Activated CD8-positive, alpha-beta memory T cell treated with anti-CD3 and anti-CD28 coated beads for 48 hours (primary cell): ENCODE measurements at places on chromosomes 5 and 9.

DNA sequence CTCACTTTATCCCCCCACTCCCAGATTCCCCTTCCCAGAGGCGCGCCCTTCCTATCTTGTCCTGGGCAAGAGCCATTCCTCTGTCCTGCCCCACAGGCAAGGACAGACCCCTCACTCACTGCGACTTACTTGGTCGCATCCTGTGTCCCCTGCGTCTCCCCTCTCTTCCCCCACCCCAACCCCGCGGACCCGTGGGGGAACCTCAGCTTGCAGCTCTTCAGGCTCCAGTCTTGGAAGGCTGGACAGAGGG lies 542 bp downstream of the GGTA1 start:
- no peak for DNase-seq

- no peak for DNase-seq
Measured at GRCh38 chr9:138069731-138070456, 192.3 kb downstream of the CACNA1B start.

- no peak for DNase-seq
Measured at GRCh38 chr5:39148983-39149534, 70.3 kb downstream of the FYB1 start.

DNA sequence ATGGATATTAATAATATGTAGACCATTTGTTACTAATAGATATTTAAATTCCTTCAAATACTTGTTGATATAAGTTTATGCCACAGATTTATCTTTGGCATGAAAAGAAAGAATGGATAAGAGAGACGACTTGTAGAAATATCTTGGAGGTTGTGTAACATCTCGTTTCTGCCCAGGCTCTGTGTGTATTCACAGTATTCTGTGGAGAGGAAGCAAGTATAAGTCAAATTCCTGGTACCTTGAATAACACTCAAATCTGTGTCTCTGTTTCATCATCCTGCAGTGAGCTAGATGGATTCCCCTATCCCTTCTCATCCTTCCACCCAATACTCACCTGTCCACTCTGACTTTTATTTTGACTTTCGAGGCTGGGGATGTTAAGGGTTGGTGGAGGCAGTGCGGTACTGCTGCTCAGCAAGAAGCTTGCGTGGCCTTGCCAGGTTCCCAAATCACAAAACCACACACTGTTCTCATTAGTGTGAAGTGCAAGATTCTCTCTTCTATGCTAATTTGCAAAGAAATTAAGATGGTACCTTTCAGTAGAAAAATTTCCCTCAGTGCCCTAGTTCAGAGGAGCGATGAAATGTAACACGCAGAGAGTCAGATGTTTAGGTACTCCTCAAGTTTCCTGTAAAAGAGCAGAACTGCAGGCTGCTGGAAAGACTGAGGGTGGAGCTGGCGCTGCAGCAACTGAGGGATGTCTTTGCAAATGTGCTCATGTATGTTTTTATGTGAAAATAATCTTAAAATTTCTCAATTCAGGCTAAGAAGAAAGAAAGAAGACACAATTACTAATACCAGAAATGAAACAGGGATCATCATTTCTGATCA lies 42.6 kb upstream of the ANKRD18A start:
- DNase-seq = no peak

DNA sequence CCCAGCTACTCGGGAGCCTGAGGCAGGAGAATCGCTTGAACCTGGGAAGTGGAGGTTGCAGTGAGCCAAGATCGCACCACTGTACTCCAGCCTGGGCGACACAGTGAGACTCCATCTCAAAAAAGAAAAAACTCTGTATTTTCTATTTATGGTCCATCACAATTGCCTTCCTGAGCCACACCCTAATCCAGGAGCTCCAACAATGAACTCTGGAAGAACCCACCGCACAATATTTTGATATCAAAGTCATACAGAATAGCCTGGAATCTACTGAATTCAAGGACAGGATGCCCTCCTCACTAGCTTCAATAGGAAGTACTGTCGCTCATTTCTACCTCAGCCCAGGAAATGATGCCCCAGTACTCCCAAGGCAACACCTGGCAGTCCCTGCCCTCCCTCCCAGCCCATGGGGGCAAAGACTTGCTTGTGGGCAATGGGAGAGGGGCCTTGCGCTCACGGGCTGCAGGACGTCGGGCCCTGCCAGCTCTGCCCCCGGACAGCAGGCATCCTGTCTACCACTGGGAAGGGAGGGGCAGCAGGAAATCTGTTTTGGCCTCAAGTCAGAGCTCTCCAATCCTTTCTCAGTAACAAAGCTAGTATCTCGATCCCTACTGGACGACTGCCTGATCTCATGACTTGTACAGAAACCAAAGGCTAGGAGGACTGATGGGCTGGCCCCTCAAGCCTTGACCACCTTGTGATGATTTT lies 19.7 kb downstream of the UBAC1 start:
- DNase-seq = no peak

GRCh38 chr5:16453609-16454008 lies 12.0 kb downstream of the ZNF622 start:
- DNase-seq = no peak

- DNase-seq = no peak
Measured at GRCh38 chr5:149433524-149434131, 54.5 kb upstream of the IL17B start.

DNA sequence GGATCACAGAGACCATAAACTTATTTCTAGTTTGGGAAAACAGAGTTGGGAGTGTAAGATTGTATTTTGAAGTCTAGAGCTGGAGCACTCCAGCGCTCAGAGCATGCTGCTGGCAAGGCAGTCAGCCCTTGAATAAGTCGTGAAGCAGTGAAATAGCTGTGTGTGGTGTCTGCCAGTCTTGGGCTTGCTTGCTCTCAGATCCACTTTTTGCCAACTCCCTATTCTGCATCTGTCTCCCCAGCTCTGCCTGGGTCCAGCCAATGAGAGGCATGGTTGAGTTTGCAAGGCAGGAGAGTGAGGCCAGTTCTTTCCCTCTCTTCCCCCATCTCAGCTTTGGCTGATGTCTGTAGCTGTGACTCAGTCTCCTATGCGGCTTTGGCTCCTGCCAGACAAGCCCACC lies 23.3 kb upstream of the RASGRF2 start:
- DNase-seq = no peak

DNA sequence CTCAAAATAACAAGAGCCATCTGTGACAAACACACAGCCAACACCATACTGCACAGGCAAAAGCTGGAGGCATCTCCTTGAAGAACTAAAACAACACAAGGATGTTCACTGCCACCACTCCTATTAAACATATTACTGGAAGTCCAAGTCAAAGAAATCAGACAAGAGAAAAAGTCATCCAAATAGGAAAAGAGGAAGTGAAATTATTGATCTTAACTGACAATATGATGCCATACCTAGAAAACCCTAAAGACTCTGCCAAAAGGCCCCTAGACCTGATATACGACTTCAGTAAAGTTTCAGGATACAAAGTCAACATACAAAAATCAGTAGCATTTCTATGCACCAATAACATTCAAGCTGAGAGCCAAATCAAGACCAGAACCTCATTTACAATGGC lies 30.0 kb upstream of the MACIR start:
- DNase-seq = no peak

- no peak for DNase-seq
Measured at GRCh38 chr9:97567182-97567893, 65.8 kb downstream of the TSTD2 start.

DNA sequence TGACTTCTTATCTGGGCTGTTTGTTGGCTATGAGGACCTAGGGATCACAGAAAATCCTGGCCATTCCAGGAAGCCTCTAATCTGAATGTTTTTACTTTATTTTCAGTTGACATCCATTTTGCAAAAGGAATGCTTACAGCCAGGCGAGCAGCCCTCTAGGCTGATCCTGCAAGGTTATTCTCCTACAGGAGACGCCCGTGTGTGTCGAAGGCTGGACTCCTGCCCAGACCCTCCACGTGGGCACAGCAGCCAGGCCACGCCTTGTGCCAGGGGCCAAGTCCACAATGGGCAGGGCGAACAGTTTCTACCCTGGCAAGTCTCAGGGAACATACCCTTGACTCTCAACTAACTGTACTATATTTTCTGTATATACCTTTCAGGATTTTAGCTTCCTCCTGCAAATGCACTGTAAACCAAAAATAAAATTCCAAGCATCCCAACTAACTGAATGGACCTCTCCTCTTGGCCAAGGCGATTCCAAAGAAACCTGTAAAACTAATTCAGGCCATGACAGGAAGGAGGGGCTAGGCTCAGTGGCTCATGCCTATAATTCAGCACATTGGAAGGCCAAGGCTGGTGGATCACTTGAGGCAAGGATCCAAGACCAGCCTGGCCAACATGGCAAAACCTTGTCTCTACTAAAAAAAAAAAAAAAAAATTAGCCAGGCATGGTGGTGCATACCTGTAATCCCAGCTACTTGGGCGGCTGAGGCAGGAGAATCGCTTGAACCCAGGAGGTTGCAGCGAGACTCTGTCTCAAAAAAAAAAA lies 5.7 kb downstream of the CMBL start:
- DNase-seq = no peak

GRCh38 chr9:85630676-85631075 lies 111.1 kb downstream of the AGTPBP1 start:
- DNase-seq = no peak

- no peak for DNase-seq
Measured at GRCh38 chr9:127562279-127562796, 49.7 kb upstream of the STXBP1 start.

DNA sequence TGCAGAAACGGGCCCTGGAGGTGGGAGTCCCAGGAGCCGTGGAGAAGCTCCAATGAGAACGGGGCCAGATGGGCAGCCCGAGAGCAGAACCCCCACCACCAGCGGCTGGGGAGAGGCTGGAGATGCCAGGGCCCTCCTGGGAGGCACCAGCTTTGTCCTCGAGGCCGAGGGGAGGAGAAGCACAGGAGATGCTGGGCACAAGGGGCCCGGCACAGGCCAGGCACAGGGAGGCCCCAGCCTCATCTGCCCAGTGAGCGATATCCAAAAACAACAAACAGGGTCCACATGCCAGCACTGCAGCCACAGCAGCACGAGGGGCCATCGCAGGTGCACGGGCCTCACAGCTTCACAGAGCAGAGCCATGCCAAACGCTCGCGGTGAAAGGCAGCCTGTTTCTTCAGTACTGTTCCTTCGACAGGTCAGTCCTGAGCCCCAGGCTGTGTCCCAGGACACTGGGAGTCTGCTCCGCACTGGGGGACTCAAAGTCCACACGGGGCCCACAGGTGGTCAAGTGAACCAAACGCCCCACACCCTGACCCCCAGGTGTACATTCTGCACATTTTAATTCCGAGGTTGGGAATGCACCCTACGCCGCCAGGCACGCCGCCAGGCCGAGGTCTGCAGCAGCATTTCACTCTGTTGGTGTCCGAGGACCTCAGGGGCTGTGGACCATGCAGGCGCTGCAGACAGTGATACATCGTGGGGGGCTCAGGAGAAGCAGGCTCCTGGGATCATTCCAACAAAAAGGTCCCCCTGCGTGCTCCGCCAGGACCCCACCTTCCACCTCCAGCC lies 9.5 kb downstream of the LPCAT1 start:
- no peak for DNase-seq

- no peak for DNase-seq
Measured at GRCh38 chr5:77945874-77946273, 169.7 kb upstream of the TBCA start.

GRCh38 chr5:80706835-80707447 lies 52.2 kb upstream of the DHFR start:
- no peak for DNase-seq

- DNase-seq = no peak
Measured at GRCh38 chr5:141409598-141410306, 1.9 kb downstream of the PCDHGB6 start.

DNA sequence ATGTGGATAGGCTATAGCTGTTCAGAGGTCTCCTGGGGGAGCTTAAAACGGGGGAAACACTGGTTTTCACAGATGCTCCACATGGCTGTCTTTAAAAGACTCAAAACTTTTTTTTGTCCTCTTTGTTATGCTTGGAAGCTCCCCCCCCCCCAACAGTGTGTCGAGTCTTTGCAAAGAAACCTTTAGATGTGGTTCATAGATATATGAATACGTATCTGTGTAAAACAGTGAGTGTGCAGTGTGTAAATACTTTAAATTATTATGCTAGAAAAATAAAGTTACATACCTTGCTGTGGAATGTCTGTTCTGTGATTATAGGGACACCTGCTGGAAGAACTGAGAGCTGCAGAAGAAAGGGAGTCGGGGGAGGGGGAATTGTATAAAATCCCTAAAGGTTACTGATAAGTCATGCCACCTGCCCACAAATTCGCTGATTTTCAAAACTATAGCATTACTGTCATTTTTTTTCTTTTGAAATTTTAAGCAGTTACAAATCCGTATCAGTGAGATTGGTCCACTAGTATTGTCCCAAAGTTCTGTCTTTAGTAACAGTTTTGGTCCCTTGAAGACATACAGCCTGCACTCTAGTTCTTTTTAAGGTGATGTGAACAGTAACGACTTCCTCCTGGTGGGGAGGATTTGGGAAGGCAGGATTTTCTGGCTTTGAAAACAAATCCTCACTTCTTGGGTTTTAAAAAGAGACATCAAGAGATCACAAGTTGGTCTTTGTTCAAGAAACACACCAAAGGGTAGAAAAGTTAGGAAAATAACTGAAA lies 22.9 kb downstream of the RGMB start:
- DNase-seq = no peak

DNA sequence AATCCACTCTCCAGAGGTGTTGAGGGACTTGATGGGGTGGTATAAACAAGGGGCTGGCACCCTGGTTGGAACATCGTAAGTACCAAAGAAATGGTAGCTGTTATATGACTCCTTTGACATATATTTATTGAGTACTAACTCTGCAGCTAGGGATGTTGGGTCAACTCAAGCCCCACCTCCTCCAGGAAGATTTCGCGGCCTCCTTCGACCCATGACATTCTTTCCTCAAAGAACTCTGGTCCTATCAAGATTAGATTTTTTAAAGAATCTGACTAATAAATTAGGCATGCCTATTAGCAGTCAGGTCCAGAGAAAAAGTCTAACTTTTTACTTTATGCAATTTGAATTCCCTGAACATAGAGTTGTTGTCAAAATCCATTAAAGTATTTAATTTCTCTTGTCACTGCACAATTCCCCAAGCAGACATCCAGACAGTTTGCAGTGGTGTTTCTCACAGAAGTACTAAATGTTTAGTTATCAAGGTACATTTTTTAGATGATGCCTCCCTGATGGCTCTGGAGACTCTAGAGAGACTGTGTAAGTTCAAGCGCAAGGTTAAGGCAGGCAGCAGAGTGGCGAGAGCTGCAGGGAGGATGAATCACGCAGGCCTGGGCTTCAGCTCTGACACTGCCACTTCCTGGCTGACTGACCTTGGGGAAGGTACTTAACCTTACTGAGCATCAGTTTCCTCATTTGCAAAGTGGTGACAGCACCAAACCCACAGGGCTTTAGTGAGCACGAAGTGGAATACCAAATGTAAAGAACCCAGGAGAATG lies 209.6 kb downstream of the TTLL11 start:
- no peak for DNase-seq

DNA sequence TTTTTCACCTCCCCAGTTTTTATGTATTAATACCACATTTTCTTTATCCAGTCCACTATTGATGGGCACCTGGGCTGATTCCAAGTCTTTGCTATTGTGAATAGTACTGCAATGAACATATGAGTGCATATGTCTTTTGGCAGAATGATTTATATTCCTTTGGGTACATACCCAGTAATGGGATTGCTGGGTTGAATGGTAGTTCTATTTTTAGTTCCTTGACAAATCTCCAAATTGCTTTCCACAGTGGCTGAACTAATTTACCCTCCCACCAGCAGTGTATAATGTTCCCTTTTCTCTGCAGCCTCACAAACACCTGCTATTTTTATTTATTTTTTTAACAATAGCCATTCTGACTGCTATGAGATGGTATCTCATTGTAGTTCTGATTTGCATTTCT lies 340.2 kb downstream of the ADAMTS6 start:
- no peak for DNase-seq

- no peak for DNase-seq
Measured at GRCh38 chr5:52491071-52491787, 296.5 kb upstream of the ITGA1 start.
